ENCODE measurements at places on chromosomes 2 and 18.

GRCh38 chr2:26651799-26652198, 10.6 kb upstream of the CIB4 start:
- no peak for DNase-seq

DNA sequence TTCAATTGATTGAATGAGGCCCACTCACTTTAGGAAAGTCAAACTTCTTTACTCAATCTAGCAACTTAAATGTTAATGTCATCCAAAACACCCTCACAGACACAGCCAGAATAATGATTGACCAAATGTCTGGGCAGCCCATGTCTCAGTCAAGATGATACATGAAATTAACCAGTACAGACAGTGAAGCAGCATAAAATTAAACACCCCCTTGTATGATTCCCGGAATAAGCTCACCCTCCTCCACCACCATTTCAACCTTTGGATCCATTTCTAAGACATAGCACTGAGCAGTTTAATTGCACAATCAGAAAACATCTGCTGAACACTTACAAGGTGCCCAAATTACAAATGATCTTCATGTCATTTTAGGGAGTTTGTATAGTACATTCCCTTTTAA, 570.7 kb upstream of the ID2 start:
- no peak for DNase-seq

GRCh38 chr2:126531029-126531428, 124.9 kb upstream of the GYPC start:
- no peak for DNase-seq

- no peak for DNase-seq
Observed at GRCh38 chr2:145931781-145932395, 1412.0 kb upstream of the ZEB2 start.

- no peak for DNase-seq
Observed at GRCh38 chr2:229273006-229273722, 2.1 kb upstream of the PID1 start.

DNA sequence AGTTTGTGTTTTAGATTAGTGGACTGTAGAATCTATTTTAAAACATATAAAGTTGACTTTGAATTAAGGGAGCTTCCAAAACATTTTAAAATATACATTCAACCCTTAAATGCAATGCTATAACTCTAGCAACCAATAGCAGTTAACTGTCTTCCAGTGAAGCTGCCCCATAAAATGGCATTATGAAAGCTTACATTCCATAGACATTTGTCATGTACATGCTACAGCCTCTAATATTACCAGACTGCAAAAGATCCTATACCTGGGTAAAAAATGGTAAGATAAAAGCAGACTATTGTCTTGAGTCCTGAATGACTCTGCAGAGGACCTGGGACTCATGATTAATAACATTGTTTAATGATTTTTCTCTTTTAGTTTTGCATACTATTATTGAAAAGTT, 489.4 kb downstream of the LRP1B start:
- peak; percentile 55 for DNase-seq

DNA sequence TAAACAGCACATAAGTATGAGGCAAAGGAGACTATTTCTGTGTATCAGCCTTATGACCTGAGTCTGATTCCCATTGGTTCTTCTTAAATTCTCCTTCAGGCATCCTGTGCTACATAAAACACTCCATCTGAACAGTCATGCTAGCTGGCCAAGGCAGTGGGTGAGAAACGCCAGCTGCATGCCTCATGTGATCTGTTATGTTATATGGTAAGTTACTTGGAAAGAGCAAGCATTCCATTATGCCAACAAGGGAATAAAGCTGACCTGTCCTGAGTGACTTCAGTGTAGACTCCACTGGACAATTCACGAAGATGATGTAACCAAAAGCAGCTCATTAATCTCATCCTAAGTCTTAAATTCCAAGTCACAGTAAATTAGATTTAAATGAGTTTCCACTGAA, 216.5 kb upstream of the FN1 start:
- no peak for DNase-seq

GRCh38 chr18:62189208-62189607, 2.2 kb downstream of the RELCH start:
- DNase-seq, result no peak

DNA sequence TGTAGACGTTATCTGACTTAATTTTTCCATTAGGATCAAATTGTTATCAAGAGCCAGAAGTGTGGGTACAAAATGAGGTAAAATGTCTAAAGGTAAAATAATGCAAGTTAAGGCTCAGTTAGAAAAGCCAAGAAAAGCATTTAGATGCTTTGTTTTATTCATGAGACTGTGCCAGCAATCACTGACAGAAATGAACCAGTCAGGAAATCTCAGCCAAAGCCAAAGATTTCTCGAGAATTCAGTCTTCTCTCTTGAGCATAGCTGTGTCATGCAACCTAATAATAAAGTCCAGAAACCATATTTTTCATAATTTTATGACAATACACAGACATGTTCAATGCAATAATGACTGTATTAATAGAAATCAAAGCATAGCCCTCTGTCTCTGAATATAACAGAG, 43.5 kb upstream of the ZNF397 start:
- no peak for DNase-seq

GRCh38 chr2:28665041-28665704, 86.5 kb upstream of the PPP1CB start:
- no peak for DNase-seq

- DNase-seq, result no peak
Observed at GRCh38 chr2:167506395-167506794, 618.1 kb downstream of the XIRP2 start.

DNA sequence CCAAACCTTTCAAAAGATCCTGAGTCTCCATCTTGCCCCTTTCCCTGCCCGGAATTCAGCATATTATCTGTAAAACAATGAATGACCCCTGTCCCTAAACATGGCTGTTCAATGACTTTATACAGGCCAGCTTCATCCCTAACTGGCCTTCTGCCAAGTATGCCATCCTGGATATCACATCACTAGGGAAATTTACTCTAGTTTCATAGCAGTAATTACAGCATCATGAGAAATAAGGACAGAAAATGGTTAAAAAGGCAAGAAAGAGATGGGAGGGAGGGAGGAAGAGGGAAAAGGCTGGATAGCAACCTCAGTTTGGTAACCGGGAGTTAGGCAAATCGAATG, 4.4 kb downstream of the MBOAT2 start:
- DNase-seq, result no peak

DNA sequence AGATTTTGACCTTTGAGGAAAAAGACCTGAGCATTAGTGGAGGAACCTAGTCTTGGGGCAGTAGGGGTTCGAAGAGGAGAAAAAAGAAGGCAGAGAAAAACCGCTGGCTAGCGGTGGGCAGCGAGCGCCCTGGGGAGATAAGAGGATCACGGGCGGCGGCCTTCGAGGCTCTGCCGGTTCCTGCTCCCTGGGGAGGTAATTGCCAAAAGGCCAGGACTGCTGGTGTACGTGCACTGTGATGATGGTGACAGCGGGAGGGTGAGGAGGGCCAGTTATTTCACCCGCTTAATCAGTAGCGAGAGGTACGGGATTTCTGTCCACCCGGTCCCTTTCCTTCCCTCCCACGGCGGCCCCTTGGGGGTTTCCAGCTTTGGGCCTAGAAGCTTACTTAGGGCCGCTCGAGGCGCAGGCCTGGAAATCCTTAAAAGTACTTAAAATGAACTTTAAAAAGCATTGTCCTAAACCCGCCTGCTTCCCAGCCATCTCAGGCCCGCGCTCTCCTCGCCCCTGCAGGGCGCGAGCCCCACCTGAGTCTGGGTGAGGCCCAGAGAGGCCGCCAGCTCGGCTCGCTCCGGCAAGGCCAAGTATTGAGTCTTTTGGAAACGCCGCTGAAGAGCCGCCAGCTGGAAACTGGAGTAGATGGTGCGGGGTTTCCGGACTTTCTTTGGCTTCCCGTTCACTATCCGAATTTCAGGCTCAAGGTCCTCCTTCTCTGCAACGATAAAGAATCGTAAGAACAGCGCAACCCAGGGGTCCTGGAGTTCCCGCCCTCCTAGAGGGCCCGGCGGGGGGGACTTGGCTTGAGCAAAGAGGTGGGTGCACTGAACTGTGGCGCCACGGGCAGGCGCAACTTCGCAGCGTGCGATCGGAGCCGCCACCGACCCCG, 1.5 kb downstream of the DLX2 start:
- DNase-seq, result no peak

DNA sequence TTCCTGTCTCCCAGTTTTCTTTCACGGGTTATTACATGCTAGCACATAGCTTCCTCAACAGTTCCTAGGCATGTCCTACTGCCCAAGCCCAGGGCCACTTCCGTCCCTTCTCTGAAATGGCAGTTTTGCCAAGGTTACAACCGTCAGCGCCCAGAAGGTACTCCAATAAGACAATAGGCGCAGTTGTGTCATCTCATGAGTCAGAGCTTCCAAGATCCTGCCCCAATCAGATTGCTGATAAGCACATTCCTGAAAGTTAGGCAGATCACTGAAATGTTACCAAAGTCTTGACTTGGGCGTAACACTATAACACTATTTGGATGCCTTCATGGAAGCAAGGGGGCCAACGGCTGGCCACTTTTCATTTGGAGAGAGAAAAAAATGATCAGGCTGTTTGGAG, 34.2 kb downstream of the GKN2 start:
- DNase-seq, result no peak

DNA sequence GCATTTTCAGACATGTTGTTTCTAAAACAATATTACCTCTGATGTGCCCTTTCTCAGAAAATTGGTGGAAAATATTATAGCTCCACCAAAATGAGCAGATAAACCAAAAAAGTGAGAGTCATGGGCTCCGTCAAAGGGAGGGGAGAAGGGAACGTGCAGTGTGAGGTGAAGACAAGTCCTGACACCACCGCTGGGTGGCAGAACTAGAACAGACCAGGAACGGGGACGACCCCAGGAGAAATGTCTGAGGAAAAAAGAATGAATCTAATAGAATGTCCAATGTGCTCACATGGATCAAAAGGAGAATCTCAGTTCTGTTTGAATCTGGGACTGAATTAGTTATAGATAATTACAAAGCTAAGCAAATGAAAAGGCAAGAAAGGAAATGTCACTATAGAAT, 22.6 kb upstream of the BCL2 start:
- DNase-seq, result no peak

GRCh38 chr2:30410217-30410616, 36.8 kb upstream of the LCLAT1 start:
- DNase-seq, result peak; percentile 81

- no peak for DNase-seq
Observed at GRCh38 chr2:217795067-217795466, 207.7 kb downstream of the TNS1 start.

DNA sequence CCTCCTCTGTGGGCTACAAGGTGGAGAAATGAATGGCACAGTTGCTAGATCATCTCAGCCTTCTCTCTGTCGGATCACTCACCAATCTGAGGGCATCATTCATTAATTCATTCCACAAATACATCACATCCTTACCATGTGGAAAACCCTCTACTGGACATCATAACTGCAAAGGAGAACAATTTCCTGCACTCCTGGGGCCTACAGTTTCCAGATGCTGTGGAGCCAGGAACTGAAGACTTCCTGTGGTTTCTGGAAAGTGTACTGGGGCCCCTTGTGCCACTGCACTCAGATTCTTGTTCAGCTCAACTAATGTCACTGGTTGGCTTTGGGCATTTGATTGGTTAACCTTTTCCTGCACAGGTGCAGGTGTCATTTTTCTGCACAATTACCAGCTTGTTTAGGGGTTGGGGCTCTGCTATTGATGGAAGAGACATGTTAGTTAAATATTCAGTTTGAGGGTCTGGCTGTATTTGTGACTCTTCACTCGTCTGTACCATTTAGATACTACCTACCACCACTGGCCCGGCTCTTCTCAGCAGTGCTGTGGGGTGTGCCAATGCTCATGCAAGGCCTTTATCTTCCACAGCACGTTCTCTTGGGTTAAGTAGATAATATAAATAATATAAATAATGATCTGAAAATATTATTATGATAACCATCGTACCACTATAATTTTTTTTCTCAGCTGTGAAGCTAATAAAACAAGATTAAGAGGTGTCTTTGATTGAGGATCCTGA, 427.3 kb downstream of the TSN start:
- DNase-seq, result no peak

GRCh38 chr2:60355849-60356261, 197.6 kb downstream of the BCL11A start:
- DNase-seq, result peak; percentile 20

DNA sequence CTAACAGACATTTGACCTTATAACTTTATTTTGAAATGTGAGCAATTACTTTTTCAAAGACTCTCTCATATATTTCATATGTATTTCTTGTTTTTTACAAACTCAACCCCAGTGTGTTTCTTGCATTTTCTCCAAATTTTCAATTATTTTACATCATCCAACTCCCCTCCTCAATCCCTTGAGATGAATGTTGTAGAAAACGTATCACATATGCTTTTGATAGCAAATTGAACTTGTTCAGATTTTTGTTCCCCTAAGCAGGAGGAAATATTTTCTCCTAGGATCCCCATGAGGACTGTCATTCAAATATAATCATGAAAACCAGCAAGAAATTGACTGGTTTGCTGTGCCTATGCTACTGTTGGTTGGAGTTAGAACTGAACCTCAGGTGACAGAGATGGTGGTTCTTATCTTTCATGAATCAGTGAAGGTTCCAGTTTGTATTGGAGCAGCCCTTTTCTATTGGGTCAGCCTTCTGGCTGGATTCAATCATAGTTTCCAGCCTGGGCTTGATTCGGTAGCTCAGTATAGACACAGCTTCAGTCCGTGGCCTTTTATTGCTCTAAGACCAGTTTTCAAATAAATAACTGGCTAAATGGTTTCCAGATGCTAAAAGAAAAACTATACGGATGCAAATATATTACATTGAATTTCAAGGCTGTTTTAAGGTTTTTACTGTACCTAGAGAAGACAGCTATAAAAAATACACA, 591.0 kb downstream of the EPHA4 start:
- DNase-seq, result no peak

DNA sequence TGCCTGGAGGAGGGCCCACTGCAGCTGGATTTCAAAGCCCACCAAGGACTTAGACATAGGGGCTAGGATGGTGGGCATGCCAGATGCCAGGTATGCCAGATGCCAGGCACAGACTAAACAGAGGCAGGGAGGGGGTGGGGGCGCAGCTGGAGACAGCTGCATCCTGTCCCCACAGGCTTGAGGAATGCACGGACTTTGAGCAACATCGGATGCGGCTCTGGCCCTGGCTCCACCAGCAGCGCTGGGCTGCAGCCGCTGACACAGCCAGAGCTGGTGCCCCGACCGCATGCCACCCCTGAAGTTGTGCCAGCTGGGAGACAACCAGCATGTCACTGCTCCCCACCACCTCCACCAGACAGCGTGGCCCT, 39.5 kb downstream of the AQP12A start:
- DNase-seq, result no peak

GRCh38 chr2:217414429-217414828, 554.6 kb upstream of the TNP1 start:
- DNase-seq, result no peak

- DNase-seq, result no peak
Observed at GRCh38 chr2:88637464-88637863, 10.2 kb upstream of the EIF2AK3 start.

GRCh38 chr2:235492850-235493344, 946 bp upstream of the AGAP1 start:
- no peak for DNase-seq

- no peak for DNase-seq
Observed at GRCh38 chr2:205056151-205056561, 510.9 kb downstream of the PARD3B start.

All from mammary epithelial cell (primary cell).